ENCODE measurements at places on chromosomes 2 and 18.
A peak's percentile ranks its signal among the peaks of the same experiment; 100 is the strongest.

GRCh38 chr2:85812094-85812735, 58.4 kb downstream of the ATOH8 start:
- no peak for DNase-seq

GRCh38 chr18:21918693-21919092, 178.1 kb downstream of the MIB1 start:
- no peak for DNase-seq

DNA sequence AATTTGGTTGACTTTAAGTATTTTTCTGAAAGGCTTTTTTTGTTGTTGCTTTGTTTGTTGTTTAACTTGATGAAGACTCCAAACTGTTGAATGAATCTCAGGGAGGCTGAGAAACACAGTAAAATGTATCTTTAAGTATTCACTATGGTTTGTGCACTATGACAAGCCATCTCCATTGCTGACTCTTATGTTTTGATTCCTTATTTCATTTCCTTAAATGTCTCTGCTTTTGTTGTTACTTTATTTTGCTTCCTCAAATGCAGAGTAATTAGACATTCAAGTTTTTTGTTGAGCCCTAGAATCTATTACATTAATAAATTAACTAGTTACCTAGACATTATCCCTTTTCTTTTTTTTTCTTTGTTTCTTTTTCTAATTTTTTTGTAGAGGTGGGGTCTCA, 46.3 kb upstream of the SLC39A10 start:
- DNase-seq = no peak

DNA sequence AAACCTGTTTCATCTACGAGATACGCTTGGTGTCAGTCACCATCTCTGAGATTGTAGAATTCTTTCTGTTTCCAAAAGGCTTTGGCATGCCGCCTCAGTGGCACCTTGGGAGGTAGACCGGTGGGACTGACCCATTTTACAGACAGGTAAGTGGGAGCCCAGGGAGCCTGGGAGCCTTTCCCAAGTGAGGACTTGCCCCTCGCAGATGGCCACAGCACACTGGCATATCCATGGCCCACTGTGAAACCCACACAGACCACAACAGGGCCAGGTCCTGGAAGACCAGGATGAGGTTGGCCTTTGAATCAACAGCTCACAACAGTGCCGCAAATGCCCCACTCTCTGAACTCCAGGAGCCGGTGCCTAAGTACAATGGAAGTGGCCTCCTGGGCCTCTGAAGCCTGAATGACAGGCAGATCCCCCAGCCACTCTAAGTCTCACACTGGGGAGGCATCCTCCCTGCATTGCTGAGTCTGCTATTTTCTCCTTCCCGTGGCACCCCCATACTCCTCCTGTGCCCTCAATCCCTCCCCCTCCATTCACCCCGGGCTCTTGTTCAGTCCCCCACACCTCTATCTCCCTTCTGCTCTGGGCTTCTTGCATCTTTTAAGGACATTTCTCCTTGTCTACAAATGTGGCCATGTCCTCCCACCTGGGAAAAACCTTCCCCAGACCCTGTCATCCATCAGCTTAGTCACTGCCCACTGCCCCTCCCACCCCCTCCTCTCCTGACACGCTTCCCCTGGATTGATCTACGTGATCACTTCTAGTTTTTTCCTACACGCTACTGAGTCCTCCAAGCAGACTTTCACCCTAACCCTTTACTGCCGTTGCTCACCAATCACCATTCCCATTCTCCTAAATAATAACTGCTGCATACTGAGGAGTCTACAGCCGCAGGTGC, 26.2 kb downstream of the CENPA start:
- DNase-seq = no peak

DNA sequence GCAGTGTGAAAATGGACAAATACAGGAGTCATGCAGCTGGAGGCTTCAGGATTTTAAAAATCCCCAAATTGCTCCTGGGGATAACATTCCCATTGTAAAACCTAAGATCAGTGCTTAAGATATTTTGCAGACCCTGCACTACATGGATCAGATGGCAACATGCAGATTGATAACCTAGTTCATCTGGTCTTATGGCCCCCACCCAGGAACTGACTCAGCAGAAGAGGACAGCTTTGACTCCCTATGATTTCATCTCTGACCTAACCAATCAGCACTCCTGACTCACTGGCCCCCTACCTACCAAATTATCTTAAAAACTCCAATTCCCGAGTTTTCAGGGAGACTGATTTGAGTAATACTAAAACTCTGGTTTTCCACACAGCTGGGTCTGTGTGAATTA, 20.0 kb downstream of the SRBD1 start:
- no peak for DNase-seq

DNA sequence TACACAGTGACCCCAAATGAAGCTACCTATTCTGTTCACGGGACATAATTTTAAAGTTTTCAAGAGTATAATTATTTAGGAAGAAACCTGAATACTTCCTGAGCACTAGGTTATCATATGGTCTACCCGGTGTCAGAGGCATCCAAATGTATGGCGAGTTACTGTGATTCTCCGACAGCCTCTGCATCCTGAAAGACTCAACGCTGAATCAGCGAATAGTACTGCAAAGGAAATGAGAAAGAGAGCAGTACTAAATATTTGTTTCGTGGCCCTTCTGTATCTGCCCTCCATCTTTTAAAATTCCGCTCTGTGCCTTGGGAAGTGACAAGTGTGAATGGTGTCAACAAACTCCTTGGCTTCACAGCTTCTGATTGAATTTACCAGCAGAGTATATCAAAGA, 358.0 kb upstream of the ZEB2 start:
- DNase-seq = no peak

GRCh38 chr18:3541549-3542386, 91.8 kb downstream of the TGIF1 start:
- no peak for DNase-seq

- DNase-seq = peak; percentile 55
Observed at GRCh38 chr18:5600378-5601071, 56.7 kb upstream of the EPB41L3 start.

- DNase-seq = peak; percentile 89
Observed at GRCh38 chr2:59204040-59204439, 962.9 kb upstream of the FANCL start.

- no peak for DNase-seq
Observed at GRCh38 chr2:2716771-2717170, 385.7 kb upstream of the MYT1L start.

DNA sequence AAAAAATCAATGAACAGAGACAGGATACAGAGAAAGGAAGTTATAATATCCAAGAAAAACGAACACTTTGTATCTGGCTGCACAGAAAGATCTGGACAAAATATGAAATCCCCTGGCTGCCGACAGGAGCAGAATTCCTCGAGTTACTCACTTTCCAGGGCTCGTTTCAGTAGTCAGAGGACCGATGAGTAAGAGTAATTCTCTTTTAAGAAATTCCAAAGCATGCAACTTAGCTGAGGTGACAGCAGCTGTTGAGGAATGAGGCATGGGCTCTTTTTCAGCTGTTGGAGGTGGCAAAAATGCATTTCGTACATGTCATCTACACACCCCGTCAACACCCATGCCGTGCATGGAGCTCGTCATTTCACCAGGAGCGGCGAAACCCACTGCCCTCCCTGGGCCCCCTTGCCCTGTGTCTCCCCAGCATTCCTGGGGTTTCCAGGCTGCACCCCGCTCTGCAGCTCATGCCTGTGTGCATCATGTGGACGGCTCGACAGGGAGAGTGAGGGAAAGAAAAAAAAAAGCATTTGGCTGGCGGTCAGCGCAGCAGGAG, 210.8 kb upstream of the SMIM21 start:
- no peak for DNase-seq

DNA sequence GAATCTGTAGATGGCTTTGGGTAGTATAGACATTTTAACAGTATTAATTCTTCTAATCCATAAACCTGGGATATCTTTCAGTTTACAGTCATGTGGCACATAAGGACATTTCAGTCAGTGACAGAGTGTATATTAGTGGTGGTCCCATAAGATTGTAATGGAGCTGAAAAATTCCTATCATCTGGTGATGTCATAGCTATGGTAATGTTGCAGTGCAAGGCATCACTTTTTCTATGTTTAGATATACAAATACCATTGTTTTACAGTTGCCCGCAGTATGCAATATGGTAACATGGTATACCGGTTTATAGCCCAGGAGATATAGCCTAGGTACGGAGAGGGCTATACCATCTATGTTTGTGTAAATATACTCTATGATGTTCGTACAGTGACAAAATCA, 9.7 kb downstream of the CCDC150 start:
- DNase-seq = no peak

DNA sequence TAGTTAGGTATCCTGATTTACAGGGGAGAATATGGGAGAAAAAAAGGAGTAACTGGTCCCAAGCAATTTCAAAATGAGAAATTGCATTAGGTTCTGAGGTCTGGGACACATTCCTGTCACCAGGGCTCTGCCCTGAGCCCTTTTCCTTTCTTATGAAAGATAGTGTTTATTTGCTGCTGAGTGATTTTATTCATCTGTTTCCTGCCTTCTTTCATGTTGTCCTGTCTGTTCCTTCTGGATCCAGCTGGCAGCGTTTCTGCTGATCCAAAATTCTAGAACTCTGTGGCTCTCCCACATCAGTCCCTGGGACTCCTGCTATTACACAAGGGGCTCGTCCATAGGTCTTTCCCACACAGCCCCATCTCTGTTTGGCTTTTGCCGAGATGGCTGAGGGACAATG, 519.1 kb upstream of the SALL3 start:
- no peak for DNase-seq

- DNase-seq = no peak
Observed at GRCh38 chr18:36381075-36381474, 83.6 kb downstream of the FHOD3 start.

GRCh38 chr18:13227910-13228309, 9.3 kb downstream of the LDLRAD4 start:
- no peak for DNase-seq

- DNase-seq = no peak
Observed at GRCh38 chr2:109204412-109204811, 75.4 kb downstream of the SH3RF3 start.

DNA sequence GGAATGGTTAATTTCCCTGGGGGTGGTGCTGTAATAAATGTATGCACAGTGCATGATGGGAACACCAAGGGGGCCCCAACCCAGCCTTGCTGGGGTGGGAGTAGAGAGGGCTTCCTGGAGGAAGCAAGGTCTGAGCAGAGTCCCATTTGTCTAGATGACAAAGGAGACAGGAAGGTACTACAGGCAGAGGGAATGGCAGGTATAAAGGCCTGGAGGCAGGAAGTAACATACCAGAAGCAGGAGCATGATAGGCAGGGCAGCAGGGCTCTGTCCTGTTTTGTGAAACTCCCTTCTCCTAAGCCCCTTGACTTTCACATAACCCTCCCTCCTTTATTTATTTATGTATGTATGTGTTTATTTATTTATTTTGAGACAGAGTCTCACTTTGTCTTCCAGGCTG, 3.9 kb downstream of the GMPPA start:
- no peak for DNase-seq

DNA sequence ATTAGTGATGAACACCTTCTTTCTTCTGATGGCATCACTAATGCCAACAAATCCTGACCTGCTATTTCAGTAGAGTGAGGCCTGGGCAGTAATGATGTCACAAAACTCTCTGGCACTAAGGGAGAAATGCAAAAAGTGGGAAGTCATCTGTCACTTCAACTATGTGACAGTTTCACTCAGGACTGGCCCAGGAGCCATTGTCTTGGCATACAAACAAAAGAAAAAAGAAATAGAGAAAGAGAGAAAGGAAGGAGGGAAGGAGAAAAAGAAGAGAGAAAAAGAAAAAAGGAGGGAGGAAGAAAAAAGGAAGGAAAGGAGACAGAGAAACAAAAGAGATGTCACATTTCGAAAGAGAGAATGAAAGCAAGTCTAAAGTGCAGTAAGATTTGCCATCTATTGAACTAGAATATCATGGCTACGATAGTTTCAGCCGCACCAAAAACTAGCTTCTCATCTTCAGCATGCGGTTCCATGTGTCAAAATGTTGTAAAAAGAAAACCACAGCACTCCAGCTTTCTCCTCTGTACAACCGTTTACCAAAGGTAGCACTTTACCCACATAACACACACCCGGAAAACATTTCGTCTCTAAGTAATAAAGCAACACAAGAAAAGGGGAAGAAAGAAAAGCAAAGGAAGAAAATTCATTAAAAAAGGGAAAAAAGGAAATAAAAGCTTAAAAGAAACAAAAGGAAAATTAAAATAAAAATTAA, 50.1 kb downstream of the CD226 start:
- no peak for DNase-seq

DNA sequence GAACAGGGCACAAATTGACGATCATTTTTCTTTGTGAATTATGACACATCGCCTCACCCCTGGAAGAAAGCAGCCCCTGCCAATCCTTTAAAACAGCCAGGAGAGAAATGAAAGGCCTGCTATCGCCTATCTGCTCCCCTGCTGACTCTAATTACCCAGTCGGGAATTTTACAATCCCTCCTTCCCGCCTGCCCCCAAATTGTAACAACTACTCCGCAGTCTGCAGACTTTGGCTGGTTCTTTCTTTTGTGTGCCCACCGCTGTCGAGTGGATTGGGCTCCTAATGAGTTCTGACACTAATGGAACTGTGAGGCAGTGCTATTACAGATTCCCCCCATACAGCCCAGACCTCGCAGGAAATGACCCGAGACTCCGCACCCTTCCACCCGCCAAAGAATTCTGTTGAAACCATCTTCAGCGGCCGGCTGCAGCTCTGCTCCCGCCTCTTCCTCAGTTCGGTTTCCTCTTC, 281.2 kb upstream of the PARD3B start:
- DNase-seq = no peak

DNA sequence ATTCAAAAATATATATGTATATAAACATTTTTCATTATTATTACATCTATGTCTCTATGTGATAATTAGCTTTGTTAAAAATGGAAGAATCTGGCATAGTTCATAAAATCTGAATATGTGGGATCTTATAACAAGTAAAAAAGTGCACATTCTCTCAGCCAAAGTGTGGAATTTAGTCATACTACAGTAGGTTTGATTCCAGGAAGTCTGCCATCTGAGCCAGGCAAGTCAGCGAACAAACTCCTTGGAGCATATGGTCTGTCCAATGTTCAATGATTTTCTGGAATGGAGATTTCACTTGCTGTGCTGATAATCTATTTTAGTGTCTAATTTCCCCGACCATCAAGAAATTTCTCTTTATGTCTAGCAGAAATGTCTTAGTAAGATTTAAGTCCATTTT, 1033.2 kb upstream of the NXPH2 start:
- DNase-seq = no peak

DNA sequence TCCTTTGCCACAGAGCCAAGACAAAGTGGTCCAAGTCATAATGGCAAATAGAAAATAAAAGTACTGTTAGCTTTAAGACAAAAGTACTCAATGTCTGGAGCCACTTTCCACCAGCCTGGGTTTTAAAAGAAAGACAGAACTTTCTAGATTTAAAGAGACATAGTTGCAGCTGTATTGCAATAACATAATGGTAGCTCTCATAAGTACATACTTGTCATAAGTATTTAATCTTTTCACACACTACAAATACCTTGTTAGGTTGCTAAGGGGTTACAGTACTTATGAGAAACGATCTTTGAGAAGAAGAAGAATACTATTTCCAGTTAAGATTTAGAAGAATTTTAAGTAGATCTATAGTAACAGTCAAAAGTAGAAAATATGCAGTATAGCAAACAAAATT, 28.9 kb upstream of the AQP4 start:
- DNase-seq = no peak

GRCh38 chr2:79086255-79086654, 1.5 kb downstream of the REG1B start:
- no peak for DNase-seq

Measured in NCI-H510A treated with DMSO at 0.1 percent for 48 hours (cell line).